ENCODE measurements at places on chromosomes 13 and 19. TPM values are rescaled to one million over a fixed set of nuclear protein-coding genes. Genes with fewer than 3 reads are reported as not detected.

DNA sequence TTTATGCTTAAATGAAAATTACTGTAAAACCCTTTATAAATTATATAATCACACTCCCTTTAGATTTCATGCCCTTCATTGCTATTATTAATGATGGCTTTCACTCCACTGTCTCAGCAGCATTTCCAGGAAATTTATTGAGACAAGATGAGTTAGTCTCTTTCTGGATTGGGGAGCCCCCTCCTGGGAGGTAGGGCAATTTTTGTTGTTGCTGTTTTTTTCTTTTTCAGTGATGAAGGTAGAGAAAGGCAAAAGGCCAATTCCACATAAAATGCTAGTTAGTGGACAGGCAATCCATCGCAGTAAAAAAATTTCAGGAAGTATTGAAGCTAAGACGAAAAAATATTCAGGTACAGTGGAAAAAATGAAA, 80.2 kb downstream of the TEX26 start:
- peak; percentile 13 for DNase-seq

DNA sequence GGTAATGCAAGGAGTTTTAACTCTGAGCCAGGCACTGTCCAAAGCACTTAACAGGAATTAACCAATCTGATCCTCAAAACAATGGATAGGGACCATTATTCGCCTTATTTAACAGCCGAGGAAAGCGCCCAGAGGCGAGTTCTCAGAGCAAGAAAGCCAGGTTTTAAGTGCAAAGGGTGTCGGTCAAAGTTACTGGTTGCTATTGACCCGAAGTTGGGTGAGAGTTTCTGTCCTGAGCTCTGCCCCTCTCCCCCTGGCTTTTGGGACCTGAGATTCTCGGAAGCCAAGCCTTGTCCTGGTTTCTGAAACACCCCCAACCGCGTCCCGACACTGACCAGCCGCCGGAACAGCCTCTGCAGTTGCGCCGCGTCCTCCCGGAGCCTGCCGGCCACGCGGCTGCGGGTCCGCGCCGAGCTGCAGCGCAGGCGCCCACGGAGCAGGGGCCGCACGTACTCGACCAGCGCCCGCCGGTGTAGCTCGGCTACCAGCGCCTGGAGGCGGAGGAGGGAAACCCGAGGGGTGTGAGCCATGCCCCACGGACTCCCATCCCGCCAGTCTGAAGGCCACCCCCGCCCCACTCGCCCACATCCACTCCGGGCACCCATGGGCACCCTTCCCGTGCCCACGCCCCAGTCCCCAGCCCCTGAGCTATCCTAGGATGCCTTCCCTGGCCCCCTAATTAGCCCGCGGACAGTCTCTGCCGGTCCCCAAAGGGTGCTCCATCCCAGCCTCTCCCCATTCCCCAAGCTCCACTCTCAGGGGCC, 27.8 kb downstream of the EXOC3L2 start:
- no peak for DNase-seq

DNA sequence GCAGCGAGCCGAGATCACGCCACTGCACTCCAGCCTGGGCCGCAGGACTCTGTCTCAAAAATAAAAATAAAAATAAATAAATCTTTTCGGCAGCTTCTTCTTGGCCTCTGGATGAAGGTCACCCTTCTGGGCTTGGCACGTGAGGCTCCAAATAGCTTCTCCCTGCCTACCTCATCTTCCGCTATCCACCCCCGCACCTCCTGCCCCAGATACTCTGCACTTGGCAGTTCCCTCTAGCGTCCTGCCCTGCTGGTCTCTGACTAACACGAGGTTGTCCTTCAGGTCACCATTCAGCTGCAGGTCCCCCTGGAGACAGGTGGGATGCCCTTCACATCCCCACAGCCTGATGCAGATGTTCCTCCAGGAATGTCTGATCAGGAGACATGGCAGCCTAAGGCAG, 8.5 kb upstream of the CCL25 start:
- no peak for DNase-seq

Gene REXO1
- 30.4 TPM for total RNA-seq

DNA sequence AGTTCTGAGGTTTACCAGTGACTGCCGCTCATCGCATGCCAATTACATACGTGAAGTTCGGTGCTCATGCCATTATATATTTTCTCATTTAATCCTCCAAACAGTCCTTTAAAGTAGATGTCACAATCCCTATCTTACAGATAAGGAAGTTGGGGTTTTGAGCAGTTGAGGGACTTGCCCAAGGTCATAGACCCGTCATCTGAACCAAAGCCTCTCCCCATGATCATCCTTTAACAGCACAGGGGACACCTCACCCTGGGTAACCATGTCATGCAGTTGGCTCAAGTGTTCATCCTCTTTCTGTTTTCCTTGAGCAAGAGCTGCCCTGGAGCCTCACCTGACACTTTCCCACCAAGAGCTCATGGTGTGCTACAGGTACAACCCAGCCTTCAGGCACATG, 69.1 kb downstream of the HSPH1 start:
- DNase-seq = no peak

Gene TNFSF9
- total RNA-seq = not detected

- no peak for DNase-seq
Measured at GRCh38 chr13:38265132-38265497, 84.5 kb upstream of the UFM1 start.

- no peak for DNase-seq
Measured at GRCh38 chr19:41915021-41915775, 13.1 kb downstream of the ERFL start.

GRCh38 chr19:33250500-33250899, 24.9 kb upstream of the SLC7A10 start:
- no peak for DNase-seq

DNA sequence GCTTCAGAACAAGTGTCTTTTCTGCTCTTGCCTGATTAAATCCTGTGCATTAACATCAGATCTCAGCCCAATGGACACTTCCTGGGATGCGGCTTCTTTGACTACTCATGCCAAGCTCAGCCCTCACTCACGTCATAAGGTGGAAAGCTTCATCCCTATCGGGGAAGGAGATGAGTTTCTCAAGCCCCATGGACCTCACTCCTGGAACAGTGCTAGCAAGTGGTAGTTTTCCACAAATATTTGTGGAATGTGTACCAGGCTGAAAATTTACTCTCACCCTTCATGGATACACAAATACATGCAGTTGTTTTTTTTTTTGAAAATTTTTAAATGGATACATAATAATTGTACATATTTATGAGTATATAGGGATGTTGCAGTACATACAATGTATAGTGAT, 34.6 kb upstream of the FARP1 start:
- peak; percentile 28 for DNase-seq

Data from A172 (cell line).